Motor neuron (in vitro differentiated cells): ENCODE measurements at places on chromosomes 16 and 17. TPM values are rescaled to one million over a fixed set of nuclear protein-coding genes. Genes with fewer than 3 reads are reported as not detected.

The SHISA9 gene
- total RNA-seq: 0.22 and 1.8 TPM in 2 replicates

The CDRT15L2 gene
- total RNA-seq: not detected in 2 replicates

The CA10 gene
- 0.53 and 1.1 TPM in 2 replicates for total RNA-seq

The GLTPD2 gene
- 0.58 and 0.71 TPM in 2 replicates for total RNA-seq
